Activated naive CD4-positive, alpha-beta T cell treated with anti-CD3 and anti-CD28 coated beads for 36 hours (primary cell): ENCODE measurements at places on chromosomes 16 and 17.

- no peak for DNase-seq
These were observed 34.3 kb upstream of the RPRML start for GRCh38 chr17:47013341-47013740.

DNA sequence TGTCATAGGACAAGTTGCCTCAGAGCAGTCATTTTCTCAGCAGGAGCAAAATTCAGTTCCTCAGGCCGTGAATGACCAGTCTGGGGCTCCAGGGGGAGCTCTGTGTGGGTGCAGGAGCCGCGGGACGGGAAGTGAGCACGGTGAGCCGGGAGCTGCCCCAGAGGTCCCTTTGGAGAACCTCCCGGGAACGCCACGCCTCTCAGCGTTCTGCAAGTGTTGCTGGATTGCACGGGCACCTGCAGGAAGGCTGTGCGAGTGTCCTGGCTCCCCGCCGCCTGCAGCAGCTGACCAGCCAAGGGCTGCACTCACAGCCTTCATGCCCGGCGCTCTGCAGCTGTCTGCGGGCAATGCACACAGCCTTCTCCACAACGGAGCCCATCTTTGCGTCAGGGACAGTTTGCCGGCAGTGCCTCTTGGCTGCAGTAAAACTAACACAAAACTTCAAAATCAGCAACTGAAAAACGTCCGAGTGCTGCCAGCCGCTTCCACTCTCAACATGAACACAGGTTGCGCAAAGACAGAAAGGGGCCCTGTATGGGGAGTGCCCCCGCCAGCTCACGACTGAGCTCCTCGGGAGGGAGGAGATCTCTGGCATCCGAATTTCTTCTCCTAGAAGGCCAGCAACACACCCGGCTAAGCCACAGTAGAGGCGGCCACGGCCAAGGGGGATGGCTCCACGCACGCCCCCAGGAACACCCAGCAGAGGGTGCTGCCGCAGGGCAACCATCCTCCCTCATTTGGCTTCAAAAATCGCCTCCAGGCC lies 16.0 kb downstream of the NDUFAF8 start:
- DNase-seq: no peak

- no peak for DNase-seq
These were observed 36.9 kb upstream of the ATP2A3 start for GRCh38 chr17:4001048-4001590.

DNA sequence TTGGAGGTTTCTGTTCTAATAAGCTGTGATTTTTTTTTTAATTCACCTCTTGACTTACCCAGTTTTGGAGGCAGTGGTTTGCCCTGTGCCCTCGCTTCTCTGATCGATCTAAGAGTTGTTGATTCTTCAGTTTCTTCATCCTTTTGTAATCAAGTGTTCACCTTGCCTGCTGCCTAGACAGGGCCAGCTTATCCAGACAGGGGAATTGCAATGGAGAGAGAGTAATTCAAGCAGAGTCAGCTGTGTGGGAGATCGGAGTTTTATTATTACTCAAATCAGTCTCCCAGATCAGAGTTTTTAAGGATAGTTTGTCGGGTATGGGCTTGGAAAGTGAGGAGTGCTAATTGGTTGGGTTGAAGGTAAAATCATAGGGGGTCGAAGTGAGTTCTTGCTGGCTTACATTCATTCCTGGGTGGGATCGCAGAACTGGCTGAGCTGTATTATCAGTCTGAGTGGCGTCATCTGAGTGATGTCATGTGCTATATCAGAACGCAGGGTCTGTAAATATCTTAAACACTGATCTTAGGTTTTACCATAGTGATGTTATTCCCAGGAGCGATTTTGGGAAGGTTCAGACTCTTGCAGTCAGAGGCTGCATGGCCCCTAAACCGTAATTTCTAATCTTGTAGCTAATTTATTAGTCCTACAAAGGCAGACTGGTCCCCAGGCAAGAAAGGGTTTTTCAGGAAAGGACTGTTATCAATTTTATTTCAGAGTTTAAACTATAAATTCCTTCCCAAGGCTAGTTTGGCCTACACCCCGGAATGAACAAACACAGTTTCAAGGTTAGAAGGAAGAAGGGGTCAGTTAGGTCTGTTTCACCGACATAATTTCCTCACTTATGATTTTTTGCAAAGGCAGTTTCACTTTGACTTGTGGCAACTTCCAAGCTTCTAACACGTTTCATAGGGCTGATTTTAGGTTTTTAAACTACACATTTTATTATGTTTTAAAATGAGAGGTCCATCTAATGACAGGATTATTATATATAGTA lies 21.5 kb upstream of the KCNJ16 start:
- no peak for DNase-seq

GRCh38 chr17:46894476-46895151 lies 28.3 kb upstream of the GOSR2 start:
- no peak for DNase-seq
